ENCODE measurements at places on chromosomes 4 and X.

DNA sequence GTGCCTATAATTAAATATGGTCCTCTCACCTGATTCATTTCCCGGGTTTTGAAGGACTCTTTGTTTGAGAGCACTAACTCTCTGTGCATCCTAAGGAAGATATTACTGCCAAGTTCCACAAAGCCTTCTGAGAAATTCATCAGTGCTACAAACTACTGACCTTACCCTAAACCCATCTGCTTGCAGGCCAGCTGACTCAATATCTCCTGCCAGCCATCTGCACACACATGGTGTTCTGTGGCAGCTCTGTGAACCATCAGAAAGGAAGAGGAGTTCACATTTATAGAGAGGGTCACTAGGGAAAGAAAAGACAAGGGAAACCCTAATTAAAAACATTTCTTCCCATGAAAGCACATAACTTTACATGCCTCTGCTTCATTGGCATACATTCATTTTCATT lies 156.7 kb downstream of the ATP10D start:
- no peak for DNase-seq

- DNase-seq: no peak
These were observed 2.3 kb downstream of the IKBKG start for GRCh38 chrX:154549766-154550165.

DNA sequence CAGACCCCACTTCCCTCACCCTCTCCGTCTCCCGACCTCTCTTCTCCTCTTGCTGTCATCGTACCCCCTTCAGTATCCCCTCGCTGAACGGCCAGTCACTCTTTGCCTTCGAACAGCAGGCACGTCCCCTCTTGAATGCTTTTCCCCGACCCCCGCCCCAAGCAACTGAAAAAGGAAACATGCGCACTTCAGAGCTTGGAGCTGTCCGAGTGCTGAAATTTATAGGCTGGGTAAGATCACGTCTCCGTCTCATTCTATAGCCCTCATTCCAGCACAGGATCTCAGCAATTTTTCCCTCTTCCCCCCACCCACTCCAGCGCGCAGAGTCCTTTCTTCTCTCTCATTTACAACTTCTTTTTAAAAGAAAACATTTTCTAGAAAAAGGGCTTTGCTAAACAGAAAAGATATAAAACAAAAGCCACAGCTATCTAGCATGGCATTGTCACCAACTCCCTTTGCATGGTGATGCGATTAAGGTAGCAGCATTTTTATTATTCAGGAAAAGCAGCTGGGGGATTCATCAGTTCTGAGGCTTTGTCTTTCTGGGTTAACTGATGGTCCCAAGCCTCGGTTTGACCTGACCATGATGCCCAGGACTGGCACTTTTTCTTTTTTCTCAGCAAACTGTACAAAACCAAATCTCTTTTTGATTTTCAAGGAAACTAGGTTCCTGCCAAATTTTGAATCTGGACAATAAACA lies at the start of gene GLRA2:
Gene GLRA2, plus strand, starts transcription at position 247 of the 700 bp plus-strand sequence. CDS start 522 bp downstream, outside the sequence.
- no peak for DNase-seq

- DNase-seq: no peak
These were observed 13.8 kb downstream of the GEMIN8 start for GRCh38 chrX:14015941-14016340.

DNA sequence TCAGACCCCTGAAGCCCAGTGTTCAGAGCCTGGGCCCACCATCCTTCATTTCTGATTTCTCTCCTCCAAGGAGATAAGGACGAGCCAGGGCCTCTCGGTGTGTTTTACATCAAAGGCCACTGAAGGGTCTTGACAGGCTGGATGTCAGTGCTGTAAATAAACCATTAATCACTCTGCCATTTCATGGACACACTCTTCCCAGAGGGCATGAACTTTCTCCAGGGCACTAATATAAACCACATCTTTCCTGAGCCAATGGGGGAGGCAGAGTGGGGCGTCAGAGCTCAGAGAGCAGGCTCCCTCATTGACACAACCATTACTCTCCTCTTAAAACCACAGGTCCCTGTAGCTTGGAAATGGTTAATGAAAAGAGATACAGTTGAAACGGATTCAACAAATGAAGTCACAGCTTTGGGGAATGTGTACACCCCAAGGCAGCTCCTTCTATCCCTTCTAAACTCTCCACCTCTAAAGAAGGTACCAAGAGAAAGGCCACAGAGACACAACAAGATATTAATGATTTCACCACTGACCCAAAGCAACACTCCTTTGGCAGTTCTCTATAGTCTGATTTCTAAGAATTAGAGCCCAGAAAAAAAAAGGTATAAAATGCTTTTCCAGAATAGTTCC lies 200.6 kb downstream of the CHIC2 start:
- DNase-seq: no peak

- DNase-seq: no peak
These were observed 75.3 kb downstream of the BCOR start for GRCh38 chrX:40022421-40022820.

DNA sequence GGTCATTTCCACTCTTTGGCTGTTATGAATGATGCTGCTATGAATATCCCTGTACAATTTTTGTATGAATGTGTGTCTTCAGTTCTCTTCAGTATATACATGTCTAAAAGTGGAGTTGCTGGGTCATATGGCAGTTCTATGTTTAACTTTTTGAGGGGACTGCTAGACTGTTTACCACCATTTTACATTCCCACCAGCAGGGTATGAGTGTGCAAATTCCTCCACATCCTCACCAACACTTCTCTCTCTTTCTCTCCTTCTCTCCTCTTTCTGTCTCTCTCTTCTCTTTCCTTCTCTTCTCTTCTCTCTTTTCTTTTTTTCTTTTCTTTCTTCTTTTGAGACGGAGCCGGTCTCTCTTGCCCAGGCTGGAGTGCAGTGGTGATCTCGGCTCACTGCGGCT lies 7.8 kb downstream of the WWC2 start:
- DNase-seq: no peak

DNA sequence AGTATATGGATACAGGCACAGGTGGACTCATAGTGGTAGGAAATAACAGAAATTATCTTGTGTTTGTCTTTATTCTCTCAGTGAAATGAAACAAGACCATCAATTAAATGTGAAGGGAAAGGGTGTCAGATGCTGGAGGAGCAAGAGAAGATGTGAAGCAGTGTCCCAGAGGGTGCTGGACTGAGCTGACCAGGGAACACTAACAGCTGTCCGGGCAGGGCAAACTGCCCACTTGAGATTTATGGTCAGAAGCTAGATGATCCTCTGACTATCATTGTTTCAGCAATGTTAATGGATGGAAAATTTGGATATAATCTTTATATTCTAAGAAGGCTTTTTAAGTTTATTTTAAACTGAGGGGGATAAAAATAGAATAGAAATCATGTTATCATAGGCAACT lies 267.2 kb upstream of the SLC7A11 start:
- no peak for DNase-seq

GRCh38 chr4:35175487-35175886 lies 1068.8 kb downstream of the ARAP2 start:
- DNase-seq: no peak

- peak; percentile 73 for DNase-seq
These were observed 726 bp upstream of the KANTR start for GRCh38 chrX:53093177-53093655.

- DNase-seq: no peak
These were observed 33.7 kb downstream of the AFF1 start for GRCh38 chr4:86968547-86968946.

Measured in liver (tissue), 10 donors.